ENCODE measurements at places on chromosomes 7 and 10.

- DNase-seq: no peak
Measured at GRCh38 chr7:39336442-39336841, 229.8 kb upstream of the YAE1 start.

GRCh38 chr10:7085147-7085912 is 325.5 kb downstream of the SFMBT2 start:
- no peak for DNase-seq

GRCh38 chr10:118047880-118048279 is 1.1 kb upstream of the RAB11FIP2 start:
- DNase-seq: no peak

GRCh38 chr7:132437730-132438129 is 138.5 kb downstream of the PLXNA4 start:
- DNase-seq: no peak

- no peak for DNase-seq
Measured at GRCh38 chr7:41777894-41778596, 75.2 kb upstream of the INHBA start.

GRCh38 chr10:119981826-119982225 is 89.3 kb downstream of the SEC23IP start:
- DNase-seq: no peak

DNA sequence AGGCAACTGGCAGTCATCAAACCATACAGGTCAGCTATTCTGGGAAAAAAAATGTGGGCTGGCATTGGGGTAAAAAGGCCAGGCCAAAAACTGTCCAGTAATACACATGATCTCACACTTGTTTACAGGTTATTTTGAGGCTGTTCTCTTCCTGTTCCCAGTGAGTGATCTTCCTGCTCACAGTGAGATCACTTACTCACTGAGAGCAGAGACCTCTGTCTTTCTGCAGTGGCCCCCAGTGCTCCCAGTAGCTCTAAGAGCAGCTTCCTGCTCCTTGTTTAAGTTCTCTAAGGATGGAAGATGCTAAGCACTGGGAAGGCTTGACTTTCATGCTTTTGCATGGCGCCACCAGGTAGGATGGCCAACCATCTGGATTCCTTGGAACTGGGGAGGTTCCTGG is 93.5 kb upstream of the KIAA1217 start:
- DNase-seq: no peak

- no peak for DNase-seq
Measured at GRCh38 chr10:93420091-93420490, 62.0 kb downstream of the MYOF start.

DNA sequence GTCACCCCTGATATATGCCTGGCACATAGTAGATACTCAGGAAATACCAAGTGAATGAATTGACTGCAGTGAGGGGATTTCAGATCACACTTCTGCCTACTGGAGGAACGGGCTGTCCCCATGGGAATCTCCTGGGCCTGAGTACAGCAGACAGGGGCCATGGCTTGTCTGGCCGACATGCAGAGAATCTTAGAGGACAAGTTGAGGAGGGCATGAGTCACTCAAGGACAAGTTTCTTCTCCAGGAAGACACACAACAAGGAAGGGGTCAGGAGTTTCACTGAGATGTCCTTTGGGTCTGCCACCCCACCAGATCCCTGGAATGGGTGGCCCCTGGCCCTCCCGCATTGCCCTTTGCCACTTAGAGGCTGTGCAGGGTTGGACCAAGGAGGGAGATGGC is 20.7 kb downstream of the PLPP4 start:
- DNase-seq: no peak

DNA sequence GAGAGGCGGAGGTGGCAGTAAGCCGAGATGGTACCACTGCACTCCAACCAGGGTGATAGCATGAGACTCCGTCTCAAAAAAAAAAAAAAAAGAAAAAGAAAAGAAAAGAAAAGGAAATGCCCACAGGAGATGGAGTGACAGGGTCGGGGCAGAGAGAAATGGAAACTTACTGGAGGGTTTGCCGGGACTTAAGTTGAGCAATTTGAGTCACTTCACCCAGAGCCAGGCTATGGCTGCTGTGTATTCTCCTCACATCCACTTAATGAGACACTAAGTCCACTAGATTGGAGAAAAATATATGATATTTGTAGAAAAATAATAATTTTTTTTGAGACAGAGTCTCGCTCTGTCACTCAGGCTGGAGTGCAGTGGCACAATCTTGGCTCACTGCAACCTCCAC is 4.6 kb upstream of the PFKFB3 start:
- DNase-seq: no peak

GRCh38 chr7:4706384-4707216 is 24.5 kb downstream of the FOXK1 start:
- no peak for DNase-seq

- no peak for DNase-seq
Measured at GRCh38 chr7:716222-716621, 10.3 kb upstream of the DNAAF5 start.

GRCh38 chr10:126458466-126458865 is 70.2 kb upstream of the ADAM12 start:
- DNase-seq: no peak

DNA sequence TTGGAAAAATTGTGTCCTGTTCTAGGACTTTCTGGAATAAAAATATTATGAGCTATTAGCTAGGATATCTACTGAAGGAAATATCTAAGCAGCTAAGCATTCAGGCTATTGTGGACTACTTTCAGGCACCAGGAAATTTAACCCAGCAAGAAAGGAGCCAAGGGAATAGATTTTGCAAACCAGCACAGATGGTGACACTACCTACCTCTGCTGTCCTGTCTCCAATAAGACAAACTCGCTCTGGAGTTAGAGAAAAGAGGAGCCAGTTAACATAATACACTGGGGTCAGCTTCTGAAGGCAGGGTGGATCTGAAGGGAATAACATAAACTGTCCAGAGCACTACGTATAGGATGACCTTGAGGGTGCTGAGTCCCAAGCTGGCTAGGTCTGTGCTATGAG is 223.7 kb upstream of the PRSS58 start:
- DNase-seq: no peak

GRCh38 chr7:14457568-14458453 is 444.7 kb downstream of the DGKB start:
- DNase-seq: peak; percentile 13

Measured in stimulated activated naive CD4-positive, alpha-beta T cell (primary cell).